Vagina (tissue), 2 donors: ENCODE measurements at places on chromosomes 3 and 15. TPM values are rescaled to one million over a fixed set of nuclear protein-coding genes. Genes with fewer than 3 reads are reported as not detected.
A peak's percentile ranks its signal among the peaks of the same experiment; 100 is the strongest.

TM4SF4 gene
- not detected for total RNA-seq

DPPA4 gene
- total RNA-seq = not detected

CCDC14 gene
- 22.6 TPM for total RNA-seq

WDR93 gene
- total RNA-seq = not detected

- no peak overlapping the region for H3K27ac ChIP-seq
- H3K4me1 ChIP-seq = no peaks in the 10 kb centered on the region
- H3K27me3 ChIP-seq = no peaks in the 10 kb centered on the region
- H3K36me3 ChIP-seq = no peaks in the 10 kb centered on the region
Observed at GRCh38 chr15:39796601-39797000, 14.0 kb upstream of the FSIP1 start.

GRCh38 chr3:50520849-50521248 is 17.4 kb upstream of the CACNA2D2 start:
- H3K4me3 ChIP-seq = no peak overlapping the region
- H3K4me1 ChIP-seq = peaks cover 10% of the 10 kb centered on the region
- no peaks in the 10 kb centered on the region for H3K36me3 ChIP-seq
- H3K27ac ChIP-seq = no peak overlapping the region

DNA sequence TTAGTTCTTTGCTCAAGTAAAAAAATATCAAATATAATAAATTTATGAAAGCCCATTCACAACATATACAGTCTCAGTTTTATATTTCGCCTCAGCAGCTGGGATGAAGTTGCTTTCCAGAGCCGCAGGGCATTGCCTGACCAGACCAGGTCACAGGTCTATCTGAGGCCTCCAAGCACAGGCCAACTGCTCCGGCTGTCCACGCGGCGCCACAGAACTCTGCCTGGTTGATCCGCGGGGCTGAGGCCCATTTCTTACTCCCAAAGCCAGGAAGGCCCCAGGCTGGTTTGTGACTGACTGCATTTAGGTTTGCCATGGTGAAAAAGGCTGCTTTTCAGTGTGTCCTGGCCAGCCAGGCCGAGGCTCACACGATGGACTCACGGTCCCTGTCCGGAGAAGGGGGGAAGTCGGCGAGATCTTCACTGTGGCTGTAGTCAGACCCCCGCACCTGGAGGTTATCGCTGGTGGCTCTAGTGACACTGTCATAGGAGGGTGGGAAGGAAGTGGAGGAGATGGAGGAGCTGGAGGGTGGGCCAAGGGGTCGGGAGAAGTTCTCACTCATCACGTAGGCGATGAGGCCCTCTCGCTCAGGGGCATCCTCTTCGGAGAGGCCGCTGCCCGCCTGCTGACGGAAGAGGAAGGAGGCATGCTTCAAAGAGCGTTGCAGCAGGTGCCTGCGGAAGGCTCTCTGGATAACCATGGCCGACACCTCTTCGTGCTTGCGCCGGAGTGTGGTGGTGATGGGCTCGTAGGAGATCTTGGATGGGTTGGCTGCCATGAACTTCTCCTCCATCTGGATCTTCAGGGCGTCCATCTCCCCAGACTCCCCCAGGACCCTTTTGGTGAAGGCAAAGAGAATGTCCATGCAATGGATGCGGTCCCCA is 54.1 kb downstream of the EXOG start:
- no peak overlapping the region for H3K27ac ChIP-seq
- no peaks in the 10 kb centered on the region for H3K4me1 ChIP-seq
- H3K27me3 ChIP-seq = no peaks in the 10 kb centered on the region
- no peak for DNase-seq
- no peaks in the 10 kb centered on the region for H3K36me3 ChIP-seq

- H3K27ac ChIP-seq = no peak overlapping the region
- H3K36me3 ChIP-seq = no peaks in the 10 kb centered on the region
- H3K4me1 ChIP-seq = peaks cover 17% of the 10 kb centered on the region
- peak overlapping the region; percentile 34 for H3K4me3 ChIP-seq
- DNase-seq = no peak
Observed at GRCh38 chr3:192409838-192410683, 317.3 kb downstream of the FGF12 start.

DNA sequence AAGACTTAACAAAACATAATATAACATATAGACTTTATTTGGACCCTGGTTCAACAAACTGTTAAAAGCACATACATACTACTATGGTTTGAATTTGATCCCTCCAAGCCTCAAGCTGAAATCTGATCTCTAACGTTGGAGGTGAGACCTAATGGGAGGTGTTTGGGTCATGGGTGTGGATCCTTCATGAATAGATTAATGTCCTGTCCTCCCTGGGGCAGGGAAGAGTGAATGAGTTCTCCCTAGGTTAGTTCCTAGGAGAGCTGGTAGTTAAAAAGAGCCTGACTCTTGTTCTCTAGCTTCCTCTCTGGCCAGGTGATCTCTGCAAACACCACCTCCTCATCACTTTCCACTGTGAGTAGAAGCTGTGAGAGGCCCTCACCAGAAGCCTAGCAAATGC is 36.4 kb downstream of the CLASP2 start:
- DNase-seq = no peak
- no peak overlapping the region for H3K4me3 ChIP-seq
- H3K36me3 ChIP-seq = no peaks in the 10 kb centered on the region

DNA sequence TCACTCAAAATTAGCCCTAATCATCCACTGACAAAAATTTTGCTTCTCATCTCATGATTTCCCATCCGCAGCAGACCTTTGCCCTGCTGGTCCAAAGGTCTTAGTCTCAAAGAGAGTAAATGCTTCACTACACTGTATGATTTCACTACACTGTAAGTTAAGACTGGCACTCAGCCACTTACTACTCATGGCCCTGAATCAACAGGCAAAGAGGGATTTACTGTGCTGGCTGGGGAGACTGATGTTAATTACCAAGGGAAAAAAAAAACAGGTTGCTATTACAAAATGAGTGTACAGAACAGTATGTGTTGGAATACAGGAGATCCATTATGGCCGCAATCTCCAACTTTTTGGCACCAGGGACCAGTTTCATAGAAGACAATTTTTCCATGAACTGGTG is 214.8 kb downstream of the ZMAT3 start:
- no peaks in the 10 kb centered on the region for H3K4me1 ChIP-seq
- no peaks in the 10 kb centered on the region for H3K27me3 ChIP-seq
- DNase-seq = no peak
- H3K4me3 ChIP-seq = no peak overlapping the region

DNA sequence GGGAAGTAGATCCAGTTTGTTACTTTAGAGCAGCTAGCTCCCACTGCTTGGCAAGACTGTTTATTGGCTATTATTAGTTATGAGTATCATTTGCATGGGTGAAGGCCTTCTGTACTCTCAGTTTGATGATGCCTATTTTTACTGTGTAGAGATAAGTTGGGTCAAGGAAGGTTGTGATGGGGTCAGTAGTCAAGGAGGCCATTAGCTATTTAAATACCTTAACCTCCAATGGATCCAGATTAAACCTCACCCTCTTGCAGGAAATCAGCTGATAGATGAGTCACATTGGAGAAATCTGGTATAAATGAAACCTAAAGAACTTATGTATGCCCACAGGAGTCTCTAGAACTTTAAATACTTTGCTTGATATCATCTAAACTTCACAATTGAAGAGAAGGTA is 45.0 kb downstream of the THBS1 start:
- H3K27me3 ChIP-seq = no peaks in the 10 kb centered on the region
- H3K4me1 ChIP-seq = peaks cover 35% of the 10 kb centered on the region
- no peaks in the 10 kb centered on the region for H3K36me3 ChIP-seq
- no peak for DNase-seq
- no peak overlapping the region for H3K4me3 ChIP-seq

DNA sequence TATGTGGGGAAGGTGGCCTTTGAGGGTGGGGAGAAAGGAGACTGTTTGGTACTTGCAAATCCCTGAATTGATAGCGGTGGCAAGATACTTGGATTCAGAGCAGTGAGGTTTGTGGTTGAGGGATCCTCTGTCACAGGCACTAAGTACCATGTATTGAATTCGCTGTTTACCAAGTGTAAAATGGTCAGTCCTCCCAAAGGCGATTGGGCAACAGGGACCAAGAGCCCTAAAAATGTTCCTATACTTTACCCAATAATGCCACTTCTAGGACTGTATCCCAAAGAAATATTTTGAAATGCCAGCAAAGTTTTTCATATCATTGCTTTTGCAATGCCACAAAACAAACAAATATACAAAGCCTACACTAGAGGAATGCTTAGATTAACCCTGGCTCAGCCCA is 43.4 kb upstream of the MRPS22 start:
- H3K36me3 ChIP-seq = no peaks in the 10 kb centered on the region
- H3K4me1 ChIP-seq = peaks cover 7% of the 10 kb centered on the region
- no peak overlapping the region for H3K27ac ChIP-seq
- no peaks in the 10 kb centered on the region for H3K27me3 ChIP-seq
- no peak overlapping the region for H3K4me3 ChIP-seq

DNA sequence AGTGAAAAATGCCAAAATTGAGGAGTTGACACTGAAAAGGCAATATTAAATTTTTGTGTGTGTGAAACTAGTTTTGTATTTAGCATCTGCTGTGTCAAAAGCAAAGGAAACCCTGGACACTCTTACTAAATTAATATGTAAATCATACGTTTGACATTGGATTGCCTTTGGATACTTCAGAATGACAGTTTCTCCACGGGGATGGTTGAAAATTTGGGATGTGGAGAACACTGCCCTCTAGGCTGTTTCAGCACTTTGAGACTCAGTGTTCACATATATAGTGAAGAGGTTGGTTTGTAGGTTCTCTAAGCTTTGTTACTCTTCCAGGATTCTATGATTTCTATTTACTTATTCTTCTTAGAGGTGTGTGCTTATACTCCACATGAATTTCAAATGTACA is 3.0 kb downstream of the ROBO2 start:
- peaks cover 10% of the 10 kb centered on the region for H3K4me1 ChIP-seq
- no peaks in the 10 kb centered on the region for H3K36me3 ChIP-seq
- H3K4me3 ChIP-seq = no peak overlapping the region

DNA sequence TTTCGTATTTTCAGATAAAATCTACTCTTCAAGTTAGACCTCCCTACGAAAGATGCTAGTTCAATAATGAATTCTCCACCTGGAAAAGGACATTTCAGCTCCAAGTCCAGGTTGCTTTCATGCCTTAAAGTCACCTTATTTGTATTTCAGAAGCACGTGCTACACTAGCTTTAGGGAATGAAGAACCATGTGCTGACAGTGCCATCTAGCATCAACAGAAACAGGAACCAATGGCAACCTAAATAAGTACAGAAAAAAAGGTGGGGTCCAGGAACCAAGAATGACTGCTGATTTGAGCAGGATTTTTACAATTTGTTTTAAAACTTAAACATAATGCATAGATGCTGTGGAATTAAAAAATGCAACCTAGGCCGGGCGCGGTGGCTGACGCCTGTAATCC is 77.6 kb upstream of the SNRPN start:
- H3K4me3 ChIP-seq = no peak overlapping the region
- DNase-seq = no peak
- H3K4me1 ChIP-seq = no peaks in the 10 kb centered on the region
- H3K27me3 ChIP-seq = no peaks in the 10 kb centered on the region
- no peaks in the 10 kb centered on the region for H3K36me3 ChIP-seq

GRCh38 chr3:48238531-48239085 is 2.3 kb upstream of the ZNF589 start:
- H3K27me3 ChIP-seq = no peaks in the 10 kb centered on the region
- no peak for DNase-seq
- H3K27ac ChIP-seq = no peak overlapping the region
- peaks cover 59% of the 10 kb centered on the region for H3K4me1 ChIP-seq
- H3K36me3 ChIP-seq = no peaks in the 10 kb centered on the region

DNA sequence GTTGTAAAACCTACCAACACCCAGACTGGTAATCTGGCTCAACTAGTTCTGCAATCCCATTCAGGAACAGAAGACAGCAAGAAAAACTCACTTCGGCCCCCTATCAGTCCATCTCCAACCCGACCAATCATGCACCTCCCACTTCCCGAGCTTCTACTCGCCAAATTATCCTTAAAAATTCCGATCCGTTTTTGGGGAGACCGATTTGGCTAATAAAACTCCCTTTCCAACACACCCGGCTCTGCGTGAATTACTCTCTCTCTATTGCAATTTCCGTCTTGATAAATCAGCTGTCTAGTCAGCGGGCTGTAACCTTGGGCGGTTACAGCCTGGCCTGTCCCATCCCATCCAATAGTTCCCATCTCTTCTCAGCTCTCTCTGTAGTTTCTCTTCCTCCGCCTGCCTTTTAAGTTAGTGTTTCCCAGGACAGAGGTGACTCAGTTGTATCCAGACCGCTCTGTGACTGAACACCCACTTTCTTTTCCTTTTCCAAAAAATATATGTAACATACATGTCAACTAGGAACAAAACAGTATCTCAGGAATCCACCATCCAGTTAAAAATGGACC is 780 bp upstream of the ACAD9 start:
- H3K27me3 ChIP-seq = no peaks in the 10 kb centered on the region
- H3K36me3 ChIP-seq = no peaks in the 10 kb centered on the region
- no peak for DNase-seq
- peak overlapping the region; percentile 63 for H3K4me3 ChIP-seq

- peaks cover 21% of the 10 kb centered on the region for H3K4me1 ChIP-seq
- no peak for DNase-seq
- no peak overlapping the region for H3K27ac ChIP-seq
- H3K36me3 ChIP-seq = no peaks in the 10 kb centered on the region
Observed at GRCh38 chr3:125587039-125587648, 8.2 kb downstream of the OSBPL11 start.

- no peaks in the 10 kb centered on the region for H3K27me3 ChIP-seq
- no peaks in the 10 kb centered on the region for H3K4me1 ChIP-seq
- DNase-seq = no peak
- H3K36me3 ChIP-seq = no peaks in the 10 kb centered on the region
- H3K4me3 ChIP-seq = no peak overlapping the region
Observed at GRCh38 chr15:52392008-52392687, 96.5 kb upstream of the MYO5C start.
